Activated naive CD4-positive, alpha-beta T cell treated with anti-CD3 and anti-CD28 coated beads, Interleukin-2, amount 10 ng/mL, durations not matched to agents 7 days and 5 days (primary cell): ENCODE measurements at places on chromosomes 5 and 9.

DNA sequence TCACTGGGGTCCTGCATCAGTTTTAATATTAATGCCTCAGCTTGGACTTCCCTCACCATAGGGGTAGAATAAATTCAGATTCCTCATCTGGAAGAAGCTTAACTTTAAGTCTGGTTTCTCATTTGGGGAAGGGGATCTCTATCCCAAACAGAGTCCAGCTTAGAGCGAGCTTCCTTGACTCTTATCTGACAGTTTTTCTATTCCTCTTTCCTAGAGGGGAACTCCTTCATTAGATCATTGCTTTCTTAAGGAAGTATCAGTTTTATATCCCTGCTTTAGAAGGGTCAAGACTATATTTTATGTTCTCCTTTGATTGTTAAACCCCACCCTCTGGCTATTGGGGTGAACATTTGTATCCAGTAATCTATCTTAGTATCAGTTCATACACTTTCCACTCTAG is 24.2 kb upstream of the CDC42SE2 start:
- DNase-seq: no peak

- no peak for DNase-seq
Measured at GRCh38 chr9:108212184-108212583, 643.6 kb downstream of the ACTL7B start.

DNA sequence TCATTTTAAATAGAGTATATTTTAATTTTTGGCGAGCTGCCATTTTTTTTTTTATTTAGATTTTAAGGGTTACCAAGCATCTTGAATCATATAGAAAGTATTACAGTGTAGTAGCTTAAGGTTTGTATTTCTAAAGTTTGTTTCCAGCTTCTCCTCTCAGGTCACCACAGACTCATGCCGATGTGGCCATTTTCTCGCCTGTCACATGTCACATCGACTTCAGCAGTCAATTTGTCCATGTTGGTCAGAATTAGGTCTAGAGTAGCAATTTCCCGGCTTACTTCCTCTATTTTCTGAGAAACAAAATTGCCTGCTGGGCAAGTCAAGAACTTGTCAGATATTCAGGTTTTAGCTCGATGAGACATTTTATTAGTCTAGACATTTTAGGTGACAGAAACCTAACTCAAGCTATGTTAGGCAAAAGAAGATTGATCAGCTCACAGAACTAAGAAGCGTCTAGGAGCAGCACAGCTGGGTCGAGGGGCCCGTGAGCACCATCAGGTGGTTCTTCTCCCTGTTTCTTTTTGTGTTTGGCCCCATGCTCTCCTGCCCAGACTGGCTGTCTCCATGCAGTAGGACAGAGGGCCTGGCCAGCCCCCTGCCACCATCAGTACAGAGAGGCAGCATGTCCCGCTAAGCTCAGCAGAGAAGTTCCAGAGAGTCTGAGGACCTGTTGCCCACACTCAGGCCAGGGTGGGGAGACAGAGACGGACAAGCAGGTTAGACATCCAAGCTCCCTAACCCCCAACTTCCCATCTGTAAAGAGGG is 48.4 kb upstream of the AFAP1L1 start:
- DNase-seq: no peak

GRCh38 chr9:38000735-38001134 is 68.3 kb downstream of the SHB start:
- no peak for DNase-seq

- DNase-seq: no peak
Measured at GRCh38 chr5:159768243-159768642, 148.0 kb upstream of the ADRA1B start.

GRCh38 chr5:169299191-169299662 is 1.7 kb downstream of the SLIT3 start:
- DNase-seq: no peak

DNA sequence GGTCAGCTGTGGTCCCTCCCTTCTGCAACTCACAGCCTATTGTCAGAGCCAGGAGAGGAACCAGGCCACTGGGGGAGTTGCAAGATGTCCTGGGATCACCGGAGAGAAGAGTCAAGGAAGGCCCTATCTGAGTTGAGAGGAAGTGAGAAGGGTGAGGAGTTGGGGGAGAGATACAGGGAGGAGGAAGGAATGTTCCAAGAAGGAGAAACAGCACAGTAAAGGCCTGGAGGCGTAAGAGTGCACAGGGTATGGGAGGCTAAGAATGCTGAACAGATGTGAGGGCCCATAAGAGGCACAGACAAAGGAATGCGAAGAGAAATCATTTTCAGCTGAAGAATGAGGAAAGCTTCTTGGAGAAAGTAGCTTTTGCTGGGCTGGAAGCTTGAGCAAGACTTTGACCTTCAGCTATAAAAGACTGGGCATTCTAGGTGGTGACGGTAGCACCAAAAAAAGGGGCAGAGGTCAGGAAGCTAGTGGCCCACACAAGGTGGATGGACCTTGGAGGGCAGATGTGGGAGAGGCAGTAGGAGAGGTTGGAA is 21.6 kb upstream of the CSF1R start:
- no peak for DNase-seq

DNA sequence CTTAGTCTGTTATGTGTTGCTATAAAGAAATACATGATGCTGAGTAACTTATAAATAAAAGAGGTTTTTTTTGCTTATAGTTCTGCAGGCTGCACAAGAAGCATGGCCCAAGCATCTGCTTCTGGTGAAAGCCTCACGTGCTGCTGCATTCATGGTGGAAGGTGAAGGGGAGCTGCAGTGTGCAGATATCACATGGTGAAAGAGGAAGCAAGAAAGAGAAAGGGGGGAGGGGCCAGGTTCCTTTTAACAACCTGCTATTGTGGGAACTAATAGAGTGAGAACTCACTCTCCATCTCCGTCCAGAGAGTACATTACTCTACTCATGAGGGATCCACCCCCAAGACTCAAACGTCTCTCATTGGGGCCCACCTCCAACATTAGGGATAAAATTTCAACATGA is 12.5 kb upstream of the PARP8 start:
- no peak for DNase-seq

DNA sequence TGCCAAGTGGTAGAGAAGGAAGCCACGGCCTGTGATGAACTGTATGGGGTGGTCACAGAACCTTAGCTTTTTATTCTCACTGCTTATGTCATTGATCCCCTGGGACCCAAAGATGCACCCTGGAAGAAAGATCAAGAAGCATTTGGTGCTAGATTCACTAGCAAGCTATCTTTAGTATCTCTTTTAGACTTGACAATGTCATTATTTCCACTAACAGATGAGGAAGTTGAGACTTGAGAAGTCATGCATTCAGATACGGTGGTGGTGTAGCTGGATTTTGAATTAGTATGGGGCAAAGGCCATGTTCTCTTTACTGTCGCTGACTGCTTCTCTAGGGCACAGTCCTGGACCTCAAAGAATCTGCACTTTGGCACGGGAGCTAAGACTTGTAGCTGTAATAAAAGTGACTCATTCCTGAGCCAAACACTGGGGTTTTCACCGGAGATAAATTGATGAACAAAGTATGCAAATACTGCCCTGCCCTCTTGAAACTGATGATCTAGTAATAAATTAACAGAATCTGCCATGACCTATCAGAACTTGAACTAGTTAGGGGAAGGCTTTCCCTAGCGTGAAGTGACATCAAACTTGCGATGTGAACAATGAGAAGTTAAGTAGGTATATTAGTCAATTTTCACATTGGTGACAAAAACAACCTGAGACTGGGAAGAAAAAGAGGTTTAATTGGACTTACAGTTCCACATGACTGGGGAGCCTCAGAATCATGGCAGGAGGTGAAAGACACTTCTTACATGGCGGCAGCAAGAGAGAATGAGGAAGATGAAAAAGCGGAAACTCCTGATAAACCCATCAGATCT is 5.4 kb downstream of the GDA start:
- DNase-seq: no peak

DNA sequence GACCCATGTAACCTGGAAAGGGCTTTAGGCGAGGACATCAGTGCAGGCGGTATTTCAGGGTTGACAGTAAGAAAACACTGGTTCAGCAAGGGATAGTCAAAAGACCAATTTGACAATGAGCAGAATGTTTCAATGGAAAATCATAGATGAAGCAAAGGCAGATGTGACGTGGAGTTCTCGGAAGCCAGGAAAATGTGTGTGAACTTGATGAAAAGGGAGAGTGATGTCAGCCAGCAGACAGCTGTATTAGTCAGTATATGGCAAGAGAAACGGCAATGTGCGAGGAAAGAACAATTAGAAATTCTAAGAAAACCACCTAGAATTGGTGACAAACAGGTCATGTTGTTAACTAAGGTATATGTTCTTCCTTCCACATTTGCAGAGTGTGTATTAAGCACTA is 503.9 kb upstream of the DAB2 start:
- no peak for DNase-seq

DNA sequence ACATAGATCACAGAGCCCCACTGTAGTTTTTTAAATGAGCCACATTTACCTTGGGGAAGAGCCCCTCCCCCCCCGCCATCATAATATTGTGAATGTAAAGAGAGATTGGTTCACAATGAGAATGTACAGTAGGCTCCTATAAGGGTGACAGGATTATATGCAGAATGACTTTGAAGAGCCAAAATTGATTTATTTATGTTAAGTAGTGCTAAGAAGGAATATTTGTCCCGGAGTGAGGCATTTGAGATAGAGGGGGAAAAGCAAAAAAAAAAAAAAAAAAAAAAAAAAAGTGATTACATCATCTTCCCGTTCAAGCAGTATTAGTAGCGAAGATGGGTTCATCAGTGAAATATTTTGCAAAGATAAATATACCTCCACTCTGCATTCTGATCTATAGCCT is 73.9 kb downstream of the PIK3R1 start:
- no peak for DNase-seq
